ENCODE measurements at places on chromosomes 11 and 22. TPM values are rescaled to one million over a fixed set of nuclear protein-coding genes. Genes with fewer than 3 reads are reported as not detected.

The ISX gene
- not detected for total RNA-seq

DNA sequence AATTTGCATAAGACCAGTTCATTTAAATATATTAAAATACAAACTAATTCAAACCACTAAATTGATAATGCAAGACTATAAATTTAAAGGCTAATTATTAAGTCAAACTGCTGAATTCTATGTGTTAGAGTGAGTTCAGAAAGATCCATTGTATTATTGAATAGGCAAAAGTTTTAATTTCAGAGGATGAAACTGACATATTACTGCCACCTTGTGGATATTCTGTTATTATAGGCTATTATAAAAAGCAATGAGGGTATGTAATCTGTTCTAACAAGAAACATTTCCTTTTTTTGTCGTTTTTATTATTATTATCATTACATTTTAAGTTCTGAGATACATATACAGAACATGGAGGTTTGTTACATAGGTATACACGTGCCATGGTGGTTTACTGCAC is 20.9 kb upstream of the NAALAD2 start:
- no peak for DNase-seq

The DEUP1 gene
- not detected for total RNA-seq

GRCh38 chr11:117996058-117996457 is 9.9 kb downstream of the IL10RA start:
- peak; percentile 2 for DNase-seq

GRCh38 chr11:129239207-129239606 is 47.1 kb upstream of the ARHGAP32 start:
- DNase-seq: no peak

DNA sequence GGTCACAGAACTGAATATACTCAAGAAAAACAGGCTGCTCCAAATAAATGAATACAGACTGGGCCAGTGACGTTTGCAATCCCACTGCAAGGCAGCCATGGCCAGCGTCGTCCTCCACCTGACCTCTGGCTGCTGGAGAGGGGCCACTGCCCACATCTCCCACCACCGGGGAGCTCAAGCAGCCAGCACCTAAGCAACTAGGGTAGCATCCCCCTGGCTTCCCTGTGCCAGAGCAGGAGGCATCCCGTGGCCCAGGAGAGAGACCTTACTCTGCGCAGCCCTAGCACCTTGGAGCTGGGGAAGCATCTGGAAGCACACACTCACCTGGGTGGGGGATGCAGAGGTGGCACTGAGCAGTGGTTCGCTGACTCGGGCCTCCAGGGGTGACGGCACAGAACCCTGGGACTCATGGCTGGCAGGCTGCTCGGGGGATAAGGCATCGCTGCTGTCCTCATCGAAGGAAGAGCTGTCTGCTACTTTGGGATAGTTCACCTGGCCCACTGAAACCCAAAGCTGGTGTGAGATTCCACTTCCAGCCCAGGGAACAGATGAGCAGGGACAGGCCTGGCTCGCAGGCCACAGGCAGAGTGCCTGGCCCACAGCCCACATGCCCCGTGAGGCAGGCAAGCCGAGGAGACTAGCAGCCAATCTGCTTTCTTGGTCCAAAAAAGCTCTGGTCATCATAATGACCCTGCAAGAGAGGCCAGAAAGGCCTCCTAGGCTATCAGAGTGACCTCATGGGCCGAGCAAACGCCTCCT is 53.7 kb downstream of the SGSM3 start:
- DNase-seq: no peak

Measured in activated naive CD4-positive, alpha-beta T cell treated with anti-CD3 and anti-CD28 coated beads for 36 hours (primary cell).